ENCODE measurements at places on chromosomes 12 and 14.

GRCh38 chr12:19572920-19573558, 133.7 kb downstream of the AEBP2 start:
- peak; percentile 80 for DNase-seq

GRCh38 chr14:54881235-54881760, 21.3 kb downstream of the GCH1 start:
- peak; percentile 50 for DNase-seq

DNA sequence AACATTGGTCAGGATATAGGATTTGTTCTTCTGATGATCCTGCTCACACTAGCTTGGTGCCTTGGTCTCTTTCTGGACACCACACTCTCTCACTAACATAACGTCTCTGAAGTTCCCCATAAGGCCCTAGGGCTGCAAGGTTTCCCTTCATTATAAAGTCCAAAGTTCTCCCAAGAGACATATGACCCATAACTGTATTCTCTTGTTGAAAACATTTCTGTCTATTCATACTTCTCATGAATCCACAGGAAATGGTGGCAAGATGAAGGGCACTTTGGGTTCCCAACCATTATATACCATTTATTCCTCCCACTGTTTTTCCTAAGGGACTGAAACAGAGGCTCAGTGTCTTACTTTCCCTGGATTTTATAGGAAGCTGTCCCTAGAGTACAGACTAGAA, 37.1 kb upstream of the KITLG start:
- DNase-seq: no peak

GRCh38 chr12:95718006-95718431, 72.5 kb downstream of the NTN4 start:
- no peak for DNase-seq

DNA sequence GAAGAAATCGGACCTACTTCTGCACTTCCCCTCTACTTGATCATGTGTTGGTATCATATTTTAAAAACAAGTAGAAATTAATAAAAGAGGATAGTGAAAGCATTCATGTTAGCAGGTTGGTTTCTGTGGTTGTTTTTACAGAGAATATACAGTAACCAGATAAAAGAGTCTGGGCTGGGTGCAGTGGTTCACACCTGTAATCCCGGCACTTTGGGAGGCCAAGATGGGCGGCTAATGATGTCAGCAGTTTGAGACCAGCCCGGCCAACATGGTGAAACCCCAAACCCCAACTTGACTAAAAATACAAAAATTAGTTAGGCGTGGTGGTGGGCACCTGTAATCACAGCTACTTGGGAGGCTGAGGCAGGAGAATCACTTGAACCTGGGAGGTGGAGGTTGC, 55.9 kb downstream of the LRP6 start:
- no peak for DNase-seq

DNA sequence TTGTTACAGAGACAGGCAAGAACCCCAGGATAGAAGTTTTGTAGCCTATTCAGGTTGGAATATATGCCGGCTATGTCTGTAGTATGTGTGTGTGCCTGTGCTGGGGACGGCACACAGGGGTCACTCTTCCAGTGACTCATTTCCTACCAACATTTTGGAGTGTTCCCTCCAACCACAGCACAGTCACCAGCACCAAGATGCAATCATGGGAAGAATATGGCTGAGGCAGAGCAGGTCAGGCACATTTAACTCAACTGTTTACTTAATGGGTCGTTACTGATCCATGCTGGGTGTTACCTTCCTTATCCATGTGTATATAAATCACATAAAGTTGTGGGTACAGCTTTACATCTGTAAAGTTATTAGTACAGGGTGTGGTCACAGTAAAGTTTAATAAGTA, 178.3 kb downstream of the PRKD1 start:
- DNase-seq: no peak

- DNase-seq: no peak
Observed at GRCh38 chr14:61080591-61081010, 99.6 kb downstream of the SLC38A6 start.

DNA sequence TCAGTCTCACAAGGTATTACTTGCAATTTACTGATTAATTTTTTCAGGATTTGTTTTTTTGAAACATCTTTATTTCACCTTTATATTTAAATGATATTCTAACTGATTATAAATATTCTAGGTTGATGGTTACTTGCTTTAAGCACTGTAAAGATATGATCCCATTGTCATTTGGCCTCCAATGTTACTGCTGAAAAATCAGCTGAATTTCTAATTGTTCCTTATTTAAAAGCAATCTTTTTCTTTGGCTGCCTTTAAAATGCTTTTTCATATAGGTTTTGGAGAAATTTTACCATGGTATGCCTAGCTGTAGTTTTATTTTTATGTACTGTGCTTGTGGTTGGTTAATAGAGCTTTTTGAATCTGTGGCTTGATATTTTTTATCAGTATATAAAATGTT, 275.6 kb upstream of the PPFIA2 start:
- DNase-seq: no peak

GRCh38 chr12:57096099-57096572, 7.2 kb downstream of the NAB2 start:
- no peak for DNase-seq

GRCh38 chr12:123229051-123229450, 3.9 kb downstream of the MPHOSPH9 start:
- DNase-seq: no peak

GRCh38 chr12:55723516-55724225, 3.5 kb downstream of the RDH5 start:
- DNase-seq: no peak

GRCh38 chr12:9948606-9949296, 16.6 kb upstream of the CLEC2A start:
- no peak for DNase-seq

DNA sequence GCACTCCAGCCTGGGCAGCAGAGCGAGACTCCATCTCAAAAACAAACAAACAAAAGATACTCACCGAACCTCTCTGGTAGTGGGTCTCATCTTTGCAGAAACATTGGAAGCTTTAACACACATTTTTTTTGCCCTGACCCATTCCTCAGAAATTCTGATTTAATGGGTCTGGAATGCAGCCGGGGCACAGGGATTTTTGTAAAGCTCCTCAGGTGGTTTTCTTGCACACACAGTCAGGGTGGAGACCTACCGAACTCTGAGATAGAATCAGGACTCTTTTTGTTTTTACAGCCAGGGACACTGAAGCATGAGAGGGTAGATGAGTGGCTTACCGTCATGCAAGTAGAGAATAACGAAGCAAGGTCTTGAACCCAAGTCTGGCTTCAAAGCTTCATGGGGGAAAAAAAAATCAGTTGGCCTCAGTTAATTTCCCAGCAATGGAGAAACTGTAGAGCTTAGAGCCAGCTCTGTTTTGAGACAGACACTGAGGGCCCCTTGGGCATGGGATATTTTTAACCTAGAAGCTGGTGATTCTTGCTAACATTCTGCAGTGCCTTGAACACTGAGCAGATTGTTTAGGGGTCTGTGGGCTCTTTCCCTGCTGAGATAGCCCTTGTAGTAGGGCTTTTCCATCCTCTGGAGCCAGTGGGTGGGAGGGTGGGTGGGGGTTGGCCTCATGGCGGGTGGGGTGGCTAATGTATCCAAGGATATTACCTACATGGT, 4.8 kb downstream of the RNU4-2 start:
- DNase-seq: no peak

GRCh38 chr14:79515158-79515557, 696.1 kb downstream of the DIO2 start:
- DNase-seq: no peak

DNA sequence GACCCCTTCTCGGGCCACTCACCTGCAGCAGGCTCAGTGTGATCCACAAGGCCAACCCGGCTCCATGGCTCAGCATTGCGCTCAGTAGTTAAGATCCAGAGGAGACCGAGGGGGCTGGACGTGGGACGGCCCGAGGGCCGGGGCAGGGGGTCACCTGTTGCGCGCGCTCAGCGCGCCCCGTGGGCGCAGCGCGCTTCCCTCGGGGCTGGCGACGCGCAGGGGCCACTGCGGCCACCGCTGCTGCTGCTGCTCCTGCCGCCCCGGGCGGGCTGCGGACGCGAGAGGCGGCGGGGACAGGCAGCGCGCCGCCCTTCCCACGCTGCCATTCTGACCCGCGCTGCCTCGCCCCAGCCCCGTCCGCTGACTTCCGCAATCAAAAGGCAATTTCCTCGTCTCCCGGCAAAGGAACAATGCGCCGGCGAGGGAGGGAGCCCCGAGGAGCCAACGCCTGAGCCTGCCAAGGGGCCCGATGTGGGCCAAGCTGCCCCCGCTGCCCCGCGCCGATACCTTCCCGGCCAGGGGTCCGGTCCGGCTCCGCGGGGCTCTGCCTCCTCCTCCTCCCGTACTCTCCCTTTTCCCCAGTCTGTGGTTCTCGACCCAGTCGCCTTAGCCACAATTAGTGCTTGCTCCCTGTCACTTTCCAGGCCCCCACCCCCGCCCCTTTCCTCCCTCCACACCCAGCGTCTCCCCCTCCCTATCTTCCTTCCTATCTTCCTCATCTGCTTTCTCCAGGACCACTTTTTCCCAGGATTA, 27.3 kb downstream of the PTPRB start:
- no peak for DNase-seq
